Fibroblast of mammary gland (primary cell): ENCODE measurements at places on chromosomes 5 and 9.

GRCh38 chr5:79508794-79509193, 5.1 kb downstream of the HOMER1 start:
- no peak for DNase-seq

DNA sequence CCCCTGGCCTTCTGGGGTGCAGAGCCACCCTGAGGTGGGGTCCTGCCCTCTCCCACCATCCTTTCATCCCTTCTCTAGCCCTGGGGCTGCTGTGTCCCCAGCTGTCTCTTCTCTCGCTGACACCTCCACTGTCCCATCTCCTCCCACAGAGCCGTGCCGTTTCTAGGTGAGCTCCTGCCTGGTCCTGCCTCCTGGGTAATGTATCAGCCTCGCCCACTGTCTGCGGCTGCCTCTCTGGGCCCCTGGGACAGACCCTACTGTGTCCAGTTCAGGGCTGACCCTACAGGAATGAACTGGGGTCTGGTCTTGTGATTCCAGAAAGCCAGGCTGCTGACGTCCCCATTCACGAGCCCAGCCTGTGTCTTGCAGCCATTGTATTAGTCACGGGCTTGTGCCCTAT, 4.1 kb downstream of the PAEP start:
- no peak for DNase-seq

GRCh38 chr5:169094586-169095409, 206.1 kb downstream of the SLIT3 start:
- peak; percentile 44 for DNase-seq

DNA sequence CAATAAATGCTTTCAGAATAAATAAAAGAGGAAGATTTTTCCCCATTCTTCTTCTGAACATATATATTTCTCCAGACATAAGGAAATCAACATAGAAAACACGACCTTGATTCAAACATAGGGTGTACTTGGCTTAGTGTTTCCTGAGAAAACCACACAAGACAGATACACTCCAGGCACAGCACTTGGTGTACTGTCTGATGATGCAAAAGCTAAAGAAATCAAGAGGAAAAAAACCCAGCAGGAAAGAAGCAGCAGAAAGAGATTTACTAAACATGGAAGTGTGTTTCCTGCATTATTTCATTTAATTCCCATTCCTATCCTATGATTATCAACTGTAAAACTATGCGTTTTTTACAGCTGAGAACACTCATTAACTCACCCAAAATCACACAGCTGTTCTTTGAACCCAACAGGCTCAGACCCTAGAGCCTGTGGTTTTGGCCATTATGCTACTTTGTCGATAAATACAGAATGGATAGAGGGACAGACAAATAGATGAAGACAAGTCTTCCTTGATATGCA, 46.1 kb downstream of the NIPAL4 start:
- DNase-seq: no peak

DNA sequence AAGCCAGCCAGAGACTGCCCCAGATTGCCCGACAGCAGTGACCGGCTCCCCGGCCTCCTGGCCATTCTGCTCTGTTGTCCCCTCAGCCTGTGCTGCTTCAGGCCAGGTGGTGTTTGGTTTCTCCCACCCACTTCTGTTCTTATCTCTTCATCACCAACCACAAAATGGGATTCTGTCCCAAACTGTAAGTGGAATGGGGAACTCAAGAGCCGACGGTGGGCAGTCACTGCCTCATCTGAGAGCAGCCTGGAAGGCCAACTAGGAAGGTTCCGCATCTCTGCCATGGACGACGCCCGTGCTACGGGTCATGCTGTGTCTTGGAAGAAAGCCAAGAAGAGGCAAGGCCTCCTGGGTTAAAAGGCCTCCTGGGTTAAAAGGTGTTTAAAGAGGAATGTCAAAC, 219.0 kb upstream of the PIK3R1 start:
- no peak for DNase-seq

DNA sequence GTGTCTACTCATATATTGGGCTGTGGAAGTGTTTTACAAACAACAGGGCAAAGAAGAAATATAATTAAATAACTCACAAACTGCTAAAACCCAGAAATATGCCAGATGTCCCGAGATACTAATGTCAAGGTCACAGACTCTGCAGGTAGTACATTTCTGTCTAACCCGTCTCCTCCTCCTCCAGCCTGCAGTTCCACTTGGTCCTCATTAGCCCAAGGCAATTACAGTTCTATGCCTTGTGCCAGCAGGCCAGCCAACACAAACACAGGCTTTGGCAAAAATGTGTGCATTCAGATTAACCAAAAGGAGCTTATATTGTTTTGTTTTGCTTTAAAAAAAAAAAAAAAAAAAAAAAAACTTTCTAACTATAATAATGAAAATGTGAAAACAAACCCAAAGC, 148.8 kb downstream of the MYO10 start:
- no peak for DNase-seq

DNA sequence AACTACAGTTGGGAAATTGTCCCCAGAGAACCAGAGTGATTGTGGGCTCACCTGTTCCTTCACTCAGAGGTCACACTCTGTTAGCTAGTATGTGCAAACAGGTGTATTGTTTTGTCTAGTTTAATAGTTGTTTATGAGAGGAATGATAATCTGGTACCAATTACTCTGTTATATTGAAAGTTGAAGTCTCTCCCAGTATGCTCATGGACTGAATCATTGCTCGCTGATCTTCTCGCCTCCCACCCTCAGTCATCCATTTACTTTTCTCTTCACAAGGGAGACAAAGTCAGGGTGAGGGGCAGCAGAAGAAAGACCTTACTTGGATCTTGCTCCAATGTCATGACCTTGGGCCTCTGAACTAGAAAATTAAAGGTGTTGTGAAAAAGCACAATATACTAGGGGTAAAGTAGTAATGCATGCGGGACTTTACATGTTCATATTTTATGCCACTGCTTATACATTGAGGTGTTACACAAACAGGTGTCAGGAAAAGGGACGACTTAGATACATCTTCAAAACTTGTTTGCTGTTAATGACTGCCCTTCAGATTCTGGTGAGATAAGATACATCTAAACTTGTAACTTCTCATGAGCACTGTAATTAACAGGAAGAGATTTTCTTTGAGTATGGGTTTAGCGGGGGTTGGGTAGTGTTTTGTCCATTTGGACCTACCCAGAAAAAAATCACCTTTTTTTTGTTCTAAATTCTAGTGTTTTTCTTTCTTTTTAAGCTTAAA, 36.9 kb downstream of the LNPEP start:
- DNase-seq: no peak

DNA sequence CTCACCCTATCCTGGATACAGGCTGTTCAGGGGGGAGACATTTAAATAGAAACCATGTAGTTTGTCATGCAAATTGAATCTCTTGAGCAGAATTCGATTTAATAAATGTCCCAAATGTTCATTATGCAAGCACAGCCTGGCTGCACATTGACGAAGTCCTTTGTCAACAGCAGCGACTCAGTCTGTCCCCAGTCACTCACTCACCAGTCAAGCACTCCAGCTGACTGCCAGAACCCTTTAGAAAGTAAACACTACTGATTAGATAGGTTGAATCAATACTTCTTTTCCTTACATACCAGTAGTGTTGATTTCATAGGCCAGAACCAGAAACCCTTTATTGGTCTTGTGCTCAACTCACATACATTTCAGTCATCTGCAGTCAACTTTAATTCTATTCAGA, 27.5 kb downstream of the CDH6 start:
- no peak for DNase-seq

GRCh38 chr9:97744710-97745708, 47.9 kb upstream of the XPA start:
- no peak for DNase-seq

- peak; percentile 44 for DNase-seq
Observed at GRCh38 chr9:73042155-73042554, 89.3 kb upstream of the ALDH1A1 start.

DNA sequence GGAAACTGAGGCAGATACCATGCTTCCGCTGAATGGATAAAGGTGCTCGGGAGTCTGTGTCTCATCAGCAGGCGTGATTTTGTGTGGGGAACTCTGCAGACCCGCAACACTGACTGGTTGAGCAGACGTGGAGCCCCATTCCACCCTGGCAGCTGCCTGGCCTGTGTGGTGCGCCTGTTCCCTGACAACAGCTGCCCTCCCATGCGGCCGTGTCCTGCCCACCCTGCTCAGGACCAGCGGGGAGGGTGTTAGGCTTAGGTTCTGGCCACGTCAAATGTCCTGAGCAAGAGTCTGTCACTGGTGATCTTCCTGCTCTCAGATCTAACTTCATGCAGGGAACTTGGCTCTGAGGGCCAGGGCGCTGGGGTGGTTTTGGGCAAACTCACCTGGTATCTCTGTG, 417.7 kb upstream of the IRX4 start:
- DNase-seq: no peak

DNA sequence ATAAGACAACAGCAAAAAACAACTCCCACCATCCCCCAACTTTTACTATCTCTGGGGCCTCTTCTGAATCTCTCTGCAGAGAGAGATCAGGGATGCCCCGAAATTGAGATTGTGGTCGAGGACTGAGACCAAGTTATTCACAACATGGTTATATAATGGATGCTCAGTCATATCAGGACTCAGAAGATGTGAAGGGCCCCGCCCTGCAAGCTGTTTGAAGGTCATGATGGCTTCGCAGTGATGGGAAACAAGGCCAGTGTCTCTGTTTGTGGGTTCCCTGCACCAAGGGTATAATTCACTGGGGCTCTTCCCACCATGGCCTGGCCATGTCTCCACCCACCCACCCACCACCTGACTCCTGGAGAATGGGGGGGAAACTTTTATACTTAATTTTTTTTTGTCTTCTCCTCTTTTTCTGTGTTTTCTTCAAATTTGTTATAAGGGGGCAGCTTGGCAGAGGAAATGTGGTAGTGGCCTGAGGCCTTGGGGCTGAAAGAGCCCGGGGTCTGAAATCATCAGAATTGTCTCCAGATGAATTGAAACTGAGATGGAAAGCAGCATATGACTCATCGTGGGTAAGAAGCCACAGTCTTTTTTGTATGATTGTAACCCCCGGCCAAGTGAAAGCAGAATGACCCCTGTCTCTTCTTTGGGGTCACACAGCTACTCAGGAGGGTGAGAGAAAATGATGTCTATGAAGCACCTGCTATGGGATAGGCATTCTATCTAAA, 15.0 kb upstream of the TEX48 start:
- DNase-seq: peak; percentile 53

DNA sequence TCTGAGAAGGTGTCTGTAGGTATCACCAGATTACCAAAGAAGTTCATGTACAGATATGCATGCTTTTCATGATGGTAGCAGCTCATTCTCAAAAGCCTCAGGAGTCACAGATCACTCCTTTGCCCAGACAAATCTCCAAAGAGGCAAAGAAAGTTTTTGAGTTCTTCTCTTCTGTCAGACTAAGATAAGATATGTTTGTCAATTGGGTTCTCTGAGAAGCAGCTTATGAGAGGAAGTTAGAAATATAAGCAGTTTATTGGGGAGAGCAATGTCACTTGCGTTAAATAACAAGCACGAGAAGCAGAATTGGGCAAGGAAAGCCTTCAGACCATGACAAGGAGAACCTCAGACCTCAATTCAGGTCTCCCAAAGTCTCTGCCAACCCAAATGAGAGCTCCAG, 219.2 kb upstream of the KLF4 start:
- DNase-seq: no peak

- peak; percentile 98 for DNase-seq
Observed at GRCh38 chr9:4293293-4293941, 6.5 kb downstream of the GLIS3 start.

DNA sequence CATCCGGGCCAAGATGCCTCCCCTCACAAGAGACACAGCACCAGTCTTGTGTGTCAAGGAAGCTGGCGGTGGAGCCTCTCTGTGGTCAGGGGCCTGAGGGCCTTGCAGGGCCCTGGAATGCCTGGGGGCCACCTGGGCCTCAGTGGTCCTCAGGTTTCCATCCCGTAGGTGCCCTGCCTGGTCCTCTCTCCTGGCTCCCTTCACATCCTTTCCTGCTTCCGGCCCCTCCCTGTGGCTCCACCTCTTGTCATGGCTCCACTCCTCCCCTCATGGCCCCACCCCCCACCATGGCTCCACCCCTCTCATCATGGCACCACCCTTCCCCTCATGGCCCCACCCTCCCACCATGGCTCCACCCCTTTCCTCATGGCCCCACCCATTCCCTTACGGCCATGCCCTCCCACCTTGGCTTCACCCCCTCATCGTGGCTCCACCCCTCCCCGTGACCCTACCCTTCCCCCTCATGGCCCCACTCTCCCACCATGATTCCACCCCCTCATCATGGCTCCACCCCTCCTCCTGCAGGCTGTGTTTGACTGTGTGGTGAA, 175.8 kb downstream of the CACNA1B start:
- DNase-seq: no peak

GRCh38 chr5:4099386-4099785, 503.8 kb downstream of the IRX1 start:
- DNase-seq: no peak

DNA sequence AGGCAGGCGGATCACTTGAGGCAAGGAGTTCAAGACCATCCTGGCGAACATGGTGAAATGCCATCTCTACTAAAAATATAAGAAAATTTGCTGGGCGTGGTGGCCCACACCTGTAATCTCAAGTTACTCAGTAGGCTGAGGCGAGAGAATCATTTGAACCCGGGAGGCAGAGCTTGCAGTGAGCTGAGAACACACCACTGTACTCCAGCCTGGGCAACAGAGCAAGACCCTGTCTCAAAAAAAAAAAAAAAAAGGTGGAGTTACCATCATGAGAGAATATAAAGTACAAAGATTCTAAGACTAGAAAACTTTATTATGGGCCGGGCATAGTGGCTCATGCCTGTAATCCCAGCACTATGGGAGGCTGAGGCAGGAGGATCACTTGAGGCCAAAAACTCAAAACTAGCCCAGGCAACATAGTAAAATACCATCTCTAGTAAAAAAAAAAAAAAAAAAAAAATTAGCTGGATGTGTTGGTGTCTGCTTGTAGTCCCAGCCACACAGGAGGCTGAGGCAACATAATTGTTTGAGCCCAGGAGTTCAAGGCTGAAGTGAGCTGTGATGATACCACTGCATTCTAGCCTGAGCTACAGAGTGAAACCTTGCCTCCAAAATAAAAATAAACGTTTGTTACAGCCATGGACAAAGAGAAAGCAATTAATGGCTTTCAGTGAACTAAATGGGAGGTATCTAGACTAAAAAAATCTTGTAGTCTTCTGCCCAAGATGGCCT, 12.9 kb downstream of the ANXA2R start:
- DNase-seq: no peak

DNA sequence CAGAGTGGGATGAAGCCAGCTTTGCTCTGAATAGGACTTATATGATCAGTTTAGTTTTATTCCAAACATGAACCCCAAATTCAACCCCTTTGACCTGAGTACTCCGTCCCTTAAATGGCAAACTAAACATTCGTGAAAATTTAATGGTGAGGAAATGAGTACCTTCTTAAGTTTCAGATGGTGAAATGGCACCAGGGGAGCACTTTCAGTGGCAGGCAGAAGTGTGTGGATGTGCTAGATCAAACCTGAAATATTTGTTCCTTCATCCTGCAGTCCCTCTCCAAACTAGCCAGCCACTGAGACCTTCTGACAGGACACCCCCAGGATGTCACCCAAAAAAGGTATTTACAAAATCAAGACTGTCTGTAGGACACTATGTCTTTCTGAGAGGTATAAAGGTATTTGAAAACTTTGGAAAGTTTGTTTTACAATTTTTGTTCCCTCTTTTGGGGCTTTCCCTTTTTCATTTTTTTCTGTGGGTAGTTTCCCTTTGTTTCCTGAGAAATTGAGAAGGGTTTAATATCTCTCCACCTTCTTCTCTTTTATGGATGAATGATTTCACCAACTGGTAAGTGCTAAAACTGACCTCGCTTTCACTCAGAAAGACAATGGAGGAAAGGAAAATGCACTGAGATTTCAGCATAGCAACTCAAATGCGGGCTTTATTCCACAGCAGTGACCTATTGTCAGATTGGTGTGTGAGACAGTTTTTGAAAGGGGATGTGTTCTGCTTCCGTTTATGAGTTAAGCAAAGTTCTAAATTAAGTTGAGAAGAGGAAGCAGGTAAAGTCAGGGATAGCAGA, 127.1 kb downstream of the TMC1 start:
- no peak for DNase-seq

- no peak for DNase-seq
Observed at GRCh38 chr9:123322273-123323195, 33.5 kb upstream of the CRB2 start.
